ENCODE measurements at places on chromosomes 4 and X.

DNA sequence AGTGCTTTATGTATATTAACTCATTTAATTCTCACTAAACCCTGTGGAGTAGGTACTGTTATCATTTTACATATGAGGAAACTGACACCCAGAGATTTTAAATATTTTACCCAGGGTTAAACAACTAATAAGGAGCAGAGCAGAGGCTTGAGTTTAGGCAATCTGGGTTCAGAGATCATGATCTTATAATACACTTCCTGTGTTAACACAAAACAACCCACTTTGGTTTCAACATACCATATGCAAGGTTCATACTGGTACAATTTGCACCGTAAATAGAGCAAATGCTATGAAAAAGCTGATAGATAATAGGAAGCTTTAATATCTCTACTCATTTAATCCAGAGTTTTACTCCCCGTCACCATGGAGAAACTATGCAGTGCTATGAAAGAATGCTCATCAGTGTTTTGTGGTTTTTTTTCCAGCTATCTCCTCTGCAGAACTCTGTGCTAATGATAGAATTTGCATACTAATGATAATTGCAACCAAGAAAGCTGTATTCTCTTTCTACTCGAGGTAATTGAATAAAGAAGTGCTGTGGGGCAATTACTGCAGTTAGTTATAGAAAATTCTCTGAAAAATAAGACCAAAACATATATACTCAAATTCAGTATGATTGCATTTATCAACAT is 138.8 kb upstream of the MAP9 start:
- no peak for DNase-seq

DNA sequence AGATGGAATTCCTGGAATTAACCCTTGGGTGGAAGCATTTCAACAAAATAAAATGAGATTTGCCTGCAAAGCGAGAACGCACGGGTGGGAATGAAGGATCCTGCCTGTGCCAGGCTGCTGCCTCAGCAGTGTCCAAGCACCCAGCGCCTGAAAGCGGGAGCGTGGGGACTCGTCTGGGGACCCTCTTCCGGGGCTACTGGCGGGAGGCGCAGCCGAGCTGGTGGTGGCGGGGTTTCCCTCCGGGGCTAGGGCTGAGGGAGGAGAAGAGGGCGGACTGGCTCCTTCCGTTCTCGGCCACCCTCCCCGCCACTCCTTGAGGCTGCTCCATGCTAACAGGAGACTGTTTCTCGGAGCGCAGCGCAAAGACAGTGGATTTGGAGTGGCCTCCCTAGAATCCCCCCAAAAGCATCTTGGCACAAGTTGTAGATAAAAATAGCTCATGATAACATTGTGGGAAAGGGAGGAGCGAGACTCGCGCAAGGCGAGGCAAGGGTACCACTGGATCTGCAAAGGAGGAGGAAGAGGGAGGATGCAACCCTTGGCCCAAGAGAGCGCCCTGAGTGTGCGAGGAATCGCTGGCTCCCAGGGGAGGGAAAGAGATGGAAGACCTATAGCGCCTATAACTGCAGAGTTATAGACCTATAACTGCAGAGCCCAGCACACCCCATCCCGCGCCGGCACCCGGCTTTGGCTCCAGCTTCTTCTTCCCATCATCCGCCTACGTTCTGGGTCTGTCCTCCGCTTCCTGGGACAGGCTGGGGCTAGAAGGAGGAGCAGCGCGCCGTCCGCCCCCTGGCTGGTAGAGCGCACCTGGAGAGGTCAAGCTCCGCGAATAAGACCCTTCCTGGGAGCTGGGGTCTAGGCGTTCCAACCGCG is 1.3 kb downstream of the HS3ST1 start:
- DNase-seq, result no peak

GRCh38 chrX:114903618-114904017 is 113.8 kb downstream of the IL13RA2 start:
- no peak for DNase-seq

- no peak for DNase-seq
Measured at GRCh38 chrX:107355533-107355932, 93.9 kb upstream of the FRMPD3 start.

All from SW480 (cell line).